ENCODE measurements at places on chromosomes 5 and 9.

GRCh38 chr5:154858297-154858971 lies at the start of gene CNOT8:
TSS of gene CNOT8 (plus strand) at chr5:154858627. CDS start at chr5:154863279, 4,652 bp downstream.
- peak; percentile 99 for DNase-seq

GRCh38 chr9:137202966-137203365 lies 2.4 kb upstream of the TPRN start:
- DNase-seq = no peak

- no peak for DNase-seq
Measured at GRCh38 chr5:763397-763796, 21.1 kb downstream of the ZDHHC11B start.

DNA sequence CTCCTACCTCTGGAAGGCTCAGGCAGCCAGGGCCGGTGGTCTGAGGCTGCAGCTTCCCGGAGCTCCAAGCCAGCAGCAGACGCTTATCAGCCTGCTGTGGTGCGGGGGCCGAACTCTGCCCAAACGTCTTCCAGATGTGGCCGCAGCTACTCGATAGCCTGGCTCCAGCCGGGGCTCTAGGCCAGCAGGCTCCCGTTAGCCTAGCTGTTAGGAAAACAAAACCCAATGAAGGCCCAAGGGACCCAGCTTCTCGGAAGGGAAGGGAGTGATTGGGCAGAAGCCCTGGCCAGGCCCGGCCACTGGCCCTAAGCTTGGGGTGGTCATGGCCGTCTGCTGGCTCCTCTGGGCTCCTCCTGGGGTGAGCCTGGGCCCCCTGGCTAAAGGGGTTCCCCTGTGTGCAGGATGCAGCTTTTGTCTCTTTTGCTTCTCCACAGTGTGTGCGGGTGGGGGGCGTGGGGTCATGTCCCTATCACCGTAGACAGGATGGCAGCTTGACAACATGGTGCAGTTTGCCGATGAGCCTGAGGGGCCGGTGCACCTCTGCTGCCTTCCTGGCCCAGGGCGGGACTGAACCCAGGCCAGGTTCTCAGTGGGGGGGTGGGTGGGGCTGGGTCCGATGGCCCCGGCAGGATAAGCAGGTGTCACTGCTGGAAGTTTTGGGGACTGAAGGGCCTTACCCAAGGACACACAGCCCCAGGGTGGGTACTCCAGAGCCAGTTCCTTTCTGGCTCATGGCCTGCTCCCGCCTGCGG lies 18.7 kb downstream of the MYMK start:
- DNase-seq = no peak

DNA sequence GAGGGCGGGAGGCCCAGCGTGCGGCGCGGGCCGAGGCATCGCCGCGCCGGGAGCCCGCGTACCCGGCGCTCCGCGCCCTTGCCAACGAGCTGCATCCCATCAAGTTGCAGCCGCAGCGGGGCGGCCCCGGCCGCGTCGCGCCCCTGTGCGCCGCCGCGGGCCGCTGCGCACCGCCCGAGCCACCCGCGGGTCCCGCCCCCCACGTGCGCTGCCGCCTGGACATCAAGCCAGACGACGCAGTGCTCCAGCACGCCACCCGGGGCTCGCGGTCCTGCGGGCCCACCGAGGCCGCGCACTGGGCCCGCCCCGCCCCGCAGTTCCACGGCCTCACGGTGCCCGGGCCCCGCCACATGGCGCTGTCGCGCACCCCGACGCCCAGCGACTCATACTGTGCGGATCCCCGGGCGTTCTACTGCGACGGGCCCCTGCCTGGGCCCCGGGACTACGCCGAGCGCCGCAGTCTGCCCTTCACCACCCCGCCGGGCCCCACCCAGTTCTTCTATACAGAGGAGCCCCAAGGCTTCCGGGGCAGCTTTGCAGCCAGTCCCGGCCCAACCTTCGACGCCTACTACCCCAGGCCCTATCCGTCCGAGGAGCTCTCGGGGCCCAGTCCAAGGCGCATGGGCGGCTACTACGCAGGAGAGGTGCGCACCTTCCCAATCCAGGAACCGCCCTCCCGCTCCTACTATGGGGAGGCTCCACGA lies 2.6 kb downstream of the AJM1 start:
- DNase-seq = no peak

DNA sequence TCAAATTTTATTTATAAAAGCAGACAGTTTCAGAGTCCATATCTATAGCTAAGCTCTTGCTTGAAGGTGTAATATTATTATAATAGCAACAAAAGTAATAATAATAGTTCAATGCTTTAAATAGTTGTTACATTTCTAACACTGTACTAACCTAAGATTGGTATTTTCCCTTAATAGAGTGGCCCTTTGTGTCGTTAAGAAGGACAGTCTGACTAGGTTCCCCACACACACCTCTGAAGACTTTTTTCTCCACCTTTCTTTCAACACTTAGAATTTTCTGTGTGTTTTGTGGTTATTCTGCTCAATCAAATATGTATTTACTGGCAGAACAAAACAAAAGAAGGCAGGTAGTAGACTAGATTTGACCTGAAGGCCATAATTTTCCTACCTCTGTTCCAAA lies 223.2 kb upstream of the ACO1 start:
- no peak for DNase-seq

DNA sequence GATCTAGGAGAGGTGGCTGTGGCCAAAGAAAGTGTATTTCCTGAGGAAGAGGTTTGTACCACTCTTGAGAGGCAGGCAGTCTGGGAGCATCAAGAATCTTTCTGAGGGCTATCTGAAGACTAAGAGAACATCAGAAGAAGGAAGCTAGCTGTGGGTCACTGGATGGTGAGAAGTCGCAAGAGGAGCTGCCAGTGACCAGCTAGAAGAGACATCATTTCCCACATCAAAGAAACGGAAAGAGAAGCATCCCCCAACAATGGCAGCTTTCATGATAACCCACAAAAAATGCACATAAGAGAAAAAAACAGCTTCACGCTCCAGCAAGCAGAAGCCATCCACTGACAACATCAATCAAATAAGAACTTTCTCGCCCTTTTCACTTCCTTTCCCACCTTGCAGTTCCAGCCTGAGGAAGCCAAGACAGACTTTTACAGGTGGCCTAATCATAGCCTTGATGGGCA lies 25.0 kb upstream of the CEP78 start:
- no peak for DNase-seq

DNA sequence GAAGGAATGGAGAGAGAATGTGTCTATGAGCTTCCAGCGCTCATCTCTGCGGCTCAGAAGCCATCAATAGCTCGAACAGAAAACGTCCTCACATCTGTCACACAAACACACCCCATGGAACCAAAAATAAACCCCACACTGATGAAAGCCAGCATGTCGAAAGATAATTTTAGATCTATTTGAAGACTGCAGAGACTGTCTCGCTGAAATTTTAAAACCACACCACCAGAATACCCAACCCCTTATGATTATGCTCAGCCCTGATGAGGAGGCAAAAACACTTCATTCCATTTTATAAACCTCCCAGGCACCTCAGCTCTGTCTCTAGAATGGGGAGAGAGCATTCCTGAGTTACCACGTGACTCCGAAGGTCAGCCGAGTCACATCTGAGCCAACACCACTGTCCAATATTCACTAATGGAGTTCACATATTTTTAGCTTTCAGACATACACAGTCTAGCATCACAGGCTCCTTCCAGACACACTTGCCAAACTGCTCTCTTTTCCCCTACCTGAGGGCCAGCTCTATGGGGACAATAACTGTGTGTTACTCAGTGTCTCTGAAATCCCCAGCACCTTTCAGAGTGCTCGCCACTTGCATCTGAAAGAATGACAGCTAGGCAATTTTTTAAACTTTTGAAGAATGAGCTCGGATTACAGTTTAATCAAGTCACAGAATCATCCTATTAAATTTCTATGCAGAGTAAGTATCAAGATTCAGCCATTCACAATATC lies 63.2 kb downstream of the SERINC5 start:
- DNase-seq = no peak

GRCh38 chr5:173721601-173722232 lies 105.3 kb upstream of the BOD1 start:
- no peak for DNase-seq

DNA sequence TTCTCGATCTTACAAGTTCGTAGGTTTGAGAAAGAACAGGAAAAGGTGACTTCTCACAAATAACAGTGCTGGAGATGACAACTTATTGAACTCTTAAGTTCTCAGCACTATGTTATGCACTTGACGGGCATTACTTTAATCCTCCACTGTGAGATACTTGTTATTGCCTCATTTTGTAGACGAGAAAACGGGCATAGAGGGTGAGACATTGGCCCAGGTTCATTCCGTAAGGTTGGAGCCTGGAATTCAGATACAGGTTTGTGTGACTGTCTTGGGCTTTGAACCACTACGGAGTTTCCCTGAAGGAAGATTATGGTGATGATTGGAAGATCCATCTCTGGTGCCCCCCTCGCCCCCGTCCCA lies 657 bp downstream of the MAT2B start:
- no peak for DNase-seq

DNA sequence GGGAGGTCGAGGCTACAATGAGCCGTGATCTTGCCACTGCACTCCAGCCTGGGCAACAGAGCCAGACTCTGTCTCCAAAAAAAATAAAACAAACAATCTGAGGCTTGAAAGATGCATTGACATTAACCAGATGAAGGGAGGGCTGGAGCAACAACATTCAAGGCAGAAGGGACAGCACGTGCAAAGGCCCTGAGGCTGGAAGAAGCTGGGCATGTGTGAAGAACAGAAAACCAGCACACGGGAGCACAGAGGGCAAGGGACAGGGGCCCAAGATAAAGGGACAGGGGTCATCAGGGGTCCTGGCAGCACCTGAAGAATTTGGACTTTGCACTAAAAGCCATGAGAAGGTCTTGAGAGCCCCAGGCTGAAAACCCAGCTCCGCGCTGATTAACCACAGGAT lies 3.3 kb downstream of the PTGES start:
- no peak for DNase-seq

- DNase-seq = no peak
Measured at GRCh38 chr5:82692826-82693225, 384.4 kb downstream of the TMEM167A start.

GRCh38 chr5:145718956-145719355 lies 116.2 kb downstream of the PRELID2 start:
- DNase-seq = peak; percentile 26

- DNase-seq = no peak
Measured at GRCh38 chr5:1548702-1549474, 25.1 kb upstream of the LPCAT1 start.

DNA sequence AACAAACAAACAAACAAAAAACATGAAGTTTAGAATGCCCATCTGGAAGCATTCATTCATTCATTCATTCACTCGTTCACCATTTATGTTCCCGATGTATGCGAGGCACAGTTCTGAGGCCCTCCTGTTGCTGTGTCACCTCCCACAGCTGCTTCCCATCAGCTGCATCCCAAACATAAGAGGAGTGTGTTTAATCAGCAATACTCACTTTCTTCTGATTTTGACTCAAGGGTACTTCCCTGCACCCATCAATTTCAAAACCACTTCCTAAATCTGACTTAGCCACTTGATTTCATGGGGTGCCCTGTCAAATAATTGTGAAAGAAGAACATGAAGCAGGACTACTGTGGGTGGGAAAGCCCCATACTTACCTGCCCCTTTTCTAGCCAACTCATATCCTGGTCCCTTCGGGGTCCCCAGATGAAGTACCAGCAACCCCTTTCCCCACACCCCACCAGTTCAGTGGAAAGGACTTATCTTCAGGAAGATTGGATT lies 128.0 kb upstream of the IL12B start:
- DNase-seq = no peak

GRCh38 chr5:144076521-144077083 lies 93.9 kb downstream of the YIPF5 start:
- no peak for DNase-seq

DNA sequence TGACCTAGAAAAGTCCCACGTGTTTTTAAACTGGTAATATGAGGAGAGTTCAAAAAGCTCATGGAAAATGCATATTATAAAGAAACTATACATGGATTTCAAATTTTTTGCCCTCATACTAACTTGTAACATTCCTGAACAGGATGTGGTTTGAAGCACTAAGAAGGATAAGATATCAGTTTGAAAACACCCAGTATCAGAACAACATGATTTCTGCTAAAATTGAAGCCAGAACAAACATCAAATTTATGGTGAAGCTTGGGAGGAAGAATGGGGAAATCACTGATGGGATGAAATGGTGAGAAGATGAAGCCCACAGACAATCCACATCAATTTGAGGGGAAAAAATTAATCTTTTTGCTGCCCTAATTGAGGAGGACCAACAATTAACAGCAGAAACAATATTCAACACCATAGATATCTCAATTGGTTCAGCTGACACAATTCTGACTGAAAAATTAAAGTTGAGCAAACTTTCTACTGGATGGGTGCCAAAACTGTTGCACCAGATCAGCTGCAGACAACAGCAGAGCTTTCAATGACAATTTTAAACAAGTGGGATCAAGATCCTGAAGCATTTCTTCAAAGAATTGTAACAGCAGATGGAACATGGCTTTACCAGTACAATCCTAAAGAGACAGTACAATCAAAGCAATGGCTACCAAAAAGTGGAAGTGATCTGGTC lies 113.2 kb upstream of the SNX2 start:
- no peak for DNase-seq
